AG10803 (cell line): ENCODE measurements at places on chromosomes 5 and 9.

DNA sequence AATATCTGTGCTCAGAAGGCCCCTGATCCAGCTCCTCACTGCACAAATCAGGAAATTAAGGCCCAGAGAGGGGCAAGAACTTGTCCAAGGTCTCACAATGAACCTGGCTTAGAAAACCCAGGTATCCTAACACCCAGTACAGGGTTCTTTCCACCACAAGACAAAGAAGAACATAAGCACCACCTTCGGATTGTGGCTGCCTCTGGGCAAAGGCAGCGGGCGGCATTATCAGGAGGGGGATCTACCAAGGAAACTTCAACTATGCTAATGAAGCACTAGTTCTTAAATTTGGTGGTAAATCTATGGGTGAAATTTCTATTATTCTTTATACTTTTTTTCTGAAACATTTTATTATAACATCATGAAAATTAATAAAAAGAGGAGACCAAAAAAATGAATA lies 17.9 kb downstream of the ANXA6 start:
- DNase-seq: no peak

DNA sequence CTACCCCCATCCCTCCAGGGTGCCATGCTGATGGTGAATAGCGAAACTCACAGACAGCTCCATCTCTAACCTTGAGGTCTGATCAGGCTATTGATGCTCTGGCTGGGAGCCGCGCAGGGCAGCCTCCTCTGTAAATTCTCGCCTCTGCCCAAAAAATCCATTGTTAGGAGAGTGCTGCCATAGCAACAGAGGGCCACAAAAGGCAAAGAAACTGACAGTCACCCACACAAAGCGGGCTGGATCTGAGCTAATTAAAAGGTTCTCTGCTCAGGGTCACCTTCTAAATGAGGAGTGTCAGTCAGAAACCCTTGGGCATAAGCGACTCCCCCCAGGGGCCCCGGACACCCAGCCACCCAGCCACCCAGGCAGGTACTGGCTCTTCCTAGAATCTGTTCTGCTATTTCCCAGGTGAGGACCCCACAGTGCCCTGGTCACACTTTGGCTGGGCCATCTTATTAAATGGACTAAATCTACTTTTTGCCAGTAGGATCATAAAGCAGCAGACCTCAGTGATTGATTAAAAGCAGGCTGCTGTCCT lies 126.7 kb downstream of the MED10 start:
- no peak for DNase-seq

DNA sequence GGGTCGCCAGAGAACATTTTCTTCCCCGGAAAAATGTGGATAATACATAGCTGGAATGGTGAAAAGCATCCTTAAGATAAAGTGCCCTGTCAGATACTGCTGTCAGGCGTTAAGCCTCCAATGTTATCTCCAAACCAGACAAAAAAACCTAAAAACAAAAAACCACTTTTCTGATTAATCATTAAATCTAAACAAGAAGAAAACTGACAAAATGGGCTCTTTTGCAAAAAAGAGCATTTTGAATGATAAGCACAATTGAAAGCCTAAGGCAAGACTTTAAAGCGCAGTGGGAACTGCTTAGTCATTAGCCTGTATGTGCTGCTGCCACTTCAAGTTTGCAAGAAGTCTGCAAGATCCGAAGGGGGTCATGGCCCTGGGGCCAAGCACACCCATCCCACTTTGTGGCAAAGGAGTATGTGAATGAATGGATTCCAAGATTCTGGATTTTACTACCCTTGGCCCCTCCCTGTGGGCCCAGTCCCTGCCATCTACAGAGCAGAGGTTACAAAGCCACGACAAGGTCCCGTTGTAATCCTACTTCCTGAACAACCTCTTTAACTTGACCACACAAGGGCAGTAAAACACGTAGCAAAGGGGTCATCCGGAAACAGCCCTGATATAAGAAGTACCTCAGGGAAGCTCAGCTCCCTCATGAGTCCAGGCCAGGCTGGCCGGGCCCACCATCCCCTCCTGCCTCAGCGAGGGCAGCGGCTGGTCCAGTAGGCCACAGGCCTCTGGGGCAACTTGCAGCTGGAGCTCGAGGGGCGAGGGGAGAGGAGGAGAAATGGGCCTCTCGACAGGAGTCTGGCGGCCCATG lies 29.7 kb downstream of the SHB start:
- peak; percentile 40 for DNase-seq

- DNase-seq: peak; percentile 57
Observed at GRCh38 chr9:20618361-20618802, 3.9 kb downstream of the MLLT3 start.

GRCh38 chr5:76544268-76544926 lies 78.8 kb downstream of the F2RL2 start:
- no peak for DNase-seq

GRCh38 chr5:37900692-37901091 lies 60.9 kb upstream of the GDNF start:
- peak; percentile 85 for DNase-seq

GRCh38 chr5:76716456-76717157 lies 681 bp downstream of the F2R start:
- no peak for DNase-seq

- no peak for DNase-seq
Observed at GRCh38 chr9:128150594-128151308, 1.5 kb downstream of the LCN2 start.

GRCh38 chr5:158017469-158017868 lies 158.5 kb upstream of the CLINT1 start:
- DNase-seq: no peak

DNA sequence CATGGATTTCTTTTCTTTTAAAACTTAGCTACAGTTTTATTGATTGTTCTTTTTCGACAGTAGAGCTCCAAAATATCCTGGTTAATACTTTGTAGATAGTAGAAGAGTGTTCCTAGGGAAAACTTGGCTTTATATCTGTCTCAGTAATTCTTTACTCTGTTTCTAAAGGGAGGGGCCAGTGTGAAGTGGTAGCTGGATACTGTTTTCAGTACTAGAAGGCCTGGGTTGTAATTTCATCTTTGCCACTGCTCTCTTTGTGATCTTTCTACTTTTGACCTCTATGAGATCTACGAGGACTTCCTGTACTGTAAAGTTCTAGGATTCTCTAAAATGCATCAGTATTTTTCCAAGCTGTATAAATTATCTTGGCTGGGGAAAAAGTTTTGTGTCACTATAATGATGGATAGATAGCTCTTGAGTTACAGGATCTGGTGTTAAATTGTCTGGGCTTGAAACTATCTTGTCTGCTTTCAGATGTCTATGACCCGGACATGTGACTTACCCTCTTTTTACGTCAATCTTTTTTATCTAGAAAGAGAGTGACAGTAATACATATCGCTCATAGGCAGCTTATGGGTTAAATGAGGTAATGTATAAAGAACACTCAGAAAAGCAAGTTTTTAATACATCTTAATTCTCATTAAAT lies 53.6 kb downstream of the PRR16 start:
- no peak for DNase-seq

- DNase-seq: no peak
Observed at GRCh38 chr5:168110870-168111832, 180.3 kb upstream of the WWC1 start.

DNA sequence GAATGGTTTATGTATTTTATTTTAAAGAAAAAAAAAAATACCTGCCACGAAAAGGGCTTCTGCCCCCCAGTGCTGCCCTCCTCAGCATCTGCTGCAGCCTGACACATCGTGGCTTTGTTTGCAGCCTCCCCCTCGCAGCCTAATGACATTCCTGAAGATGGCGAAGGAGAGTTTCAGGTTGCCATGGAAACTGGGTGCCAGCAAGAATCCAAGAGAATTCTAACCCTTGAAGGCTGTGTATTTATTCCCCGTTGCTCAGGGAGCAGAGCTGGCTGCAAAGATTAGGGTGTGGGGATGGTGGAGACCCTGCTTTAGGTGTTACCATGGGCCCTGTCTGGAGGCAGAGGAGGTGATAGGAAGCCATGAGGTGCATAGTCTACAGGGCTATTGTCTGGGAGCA lies 126.6 kb downstream of the NSG2 start:
- no peak for DNase-seq

DNA sequence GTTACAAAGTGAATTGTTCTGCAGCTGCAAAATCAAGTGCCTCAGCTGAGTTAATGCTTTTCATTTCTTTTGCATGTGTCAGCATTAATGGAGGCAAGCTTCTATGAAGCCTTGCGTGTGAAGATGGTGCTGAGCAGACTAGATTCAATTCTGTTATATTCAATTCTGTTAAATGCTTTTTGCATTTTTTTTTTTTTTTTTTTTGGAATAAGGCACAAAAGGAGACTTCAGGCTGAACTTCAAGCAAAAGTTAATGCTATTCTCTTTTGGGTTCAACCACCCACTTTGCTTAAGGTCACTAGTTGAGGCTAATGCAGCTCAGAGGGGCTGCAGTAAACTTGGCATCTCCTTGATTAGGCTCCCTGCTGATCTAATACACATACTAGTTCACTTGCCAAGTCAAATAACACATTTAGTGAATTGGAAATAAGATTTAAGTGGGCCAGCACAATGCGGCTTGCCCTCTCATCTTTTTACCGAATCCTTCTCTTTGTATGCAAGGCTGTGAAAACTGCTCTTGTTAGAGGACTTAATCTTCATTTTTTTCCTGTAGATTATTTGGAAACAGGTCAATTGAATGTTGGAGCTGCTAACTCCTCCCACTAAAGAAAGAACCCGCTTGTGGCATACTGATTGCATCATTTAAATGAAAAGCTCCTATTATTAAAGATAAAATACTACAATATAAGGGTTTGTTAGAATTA lies 1020.2 kb downstream of the NR2F1-AS1 start:
- peak; percentile 83 for DNase-seq

DNA sequence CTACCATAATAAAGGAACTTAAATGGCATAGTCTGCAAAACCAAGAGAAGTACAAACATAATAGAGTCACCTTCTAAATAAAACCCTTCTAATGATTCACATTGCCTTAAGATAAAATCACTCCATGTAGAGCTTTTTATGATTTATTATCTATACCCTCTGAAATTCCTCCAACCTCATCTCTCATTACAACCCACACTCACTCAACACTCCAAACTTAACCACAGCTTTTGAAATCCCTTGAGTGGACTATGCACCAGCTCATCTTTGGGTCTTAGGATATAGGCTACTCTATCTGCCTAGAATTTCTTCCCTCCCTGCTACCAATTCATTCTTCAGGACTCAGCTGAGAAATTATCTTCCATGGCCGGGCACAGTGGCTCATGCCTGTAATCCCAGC lies 122.5 kb downstream of the CETN3 start:
- no peak for DNase-seq

DNA sequence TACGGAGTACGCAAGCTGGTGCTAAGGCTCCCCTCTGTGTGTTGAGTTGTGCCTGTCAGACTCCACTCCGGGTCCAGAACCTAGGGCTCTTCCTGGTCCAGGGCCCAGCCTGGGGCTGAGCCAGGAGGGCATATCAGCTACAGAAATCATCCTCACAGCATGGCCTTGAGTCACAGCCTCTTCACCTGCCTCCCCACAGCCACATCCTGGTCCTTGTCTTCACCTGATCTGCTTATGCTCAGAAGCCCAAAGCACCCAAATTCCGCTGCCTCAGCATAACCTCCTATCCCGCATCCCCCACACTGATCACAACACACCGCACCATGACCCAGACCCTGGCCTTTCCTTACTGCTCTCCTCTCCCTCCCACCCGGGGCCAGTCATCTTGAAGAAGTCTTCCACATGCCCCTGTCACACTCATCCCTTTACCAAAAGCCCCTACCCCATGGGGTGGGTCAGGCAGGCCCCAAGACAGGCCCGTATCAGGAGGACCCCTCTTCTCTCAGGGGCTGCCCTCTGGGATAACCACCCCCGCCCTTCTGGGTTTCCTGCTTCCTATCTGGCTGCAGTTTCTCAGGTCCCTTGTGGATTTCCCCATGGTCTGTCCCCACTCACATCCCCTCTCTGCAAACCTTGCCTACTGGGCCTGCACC lies 1.3 kb upstream of the IL3 start:
- DNase-seq: no peak
